ENCODE measurements at places on chromosomes 5 and 9. TPM values are rescaled to one million over a fixed set of nuclear protein-coding genes. Genes with fewer than 3 reads are reported as not detected.

DNA sequence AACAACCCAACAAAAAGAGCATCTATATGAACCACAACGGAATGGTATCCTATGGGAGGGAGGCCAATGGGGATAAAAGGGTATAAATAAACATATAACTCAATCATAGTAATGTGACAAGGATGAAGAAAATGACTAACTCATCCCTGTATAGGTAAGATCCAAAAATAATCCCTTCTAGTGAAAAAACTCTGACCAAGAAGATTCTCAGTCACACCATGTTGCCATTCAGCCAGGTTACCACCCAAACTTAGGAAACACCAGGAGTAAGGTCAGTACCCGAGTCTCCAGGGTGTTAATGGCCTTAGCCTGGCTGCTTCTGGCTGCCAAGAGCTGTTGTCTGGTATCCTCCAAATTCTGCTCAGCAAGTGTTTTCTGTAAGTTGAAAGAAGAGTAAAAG, 32.8 kb downstream of the GOLGA1 start:
- no peak overlapping the region for H3K27ac ChIP-seq
- no peak overlapping the region for H3K4me3 ChIP-seq
- no peaks in the 10 kb centered on the region for H3K4me1 ChIP-seq
- H3K27me3 ChIP-seq, result no peaks in the 10 kb centered on the region

Gene PRDM9
- total RNA-seq, result not detected

Gene PROP1
- not detected for total RNA-seq

Gene BARHL1
- not detected for total RNA-seq

Gene C9orf50
- total RNA-seq, result not detected

DNA sequence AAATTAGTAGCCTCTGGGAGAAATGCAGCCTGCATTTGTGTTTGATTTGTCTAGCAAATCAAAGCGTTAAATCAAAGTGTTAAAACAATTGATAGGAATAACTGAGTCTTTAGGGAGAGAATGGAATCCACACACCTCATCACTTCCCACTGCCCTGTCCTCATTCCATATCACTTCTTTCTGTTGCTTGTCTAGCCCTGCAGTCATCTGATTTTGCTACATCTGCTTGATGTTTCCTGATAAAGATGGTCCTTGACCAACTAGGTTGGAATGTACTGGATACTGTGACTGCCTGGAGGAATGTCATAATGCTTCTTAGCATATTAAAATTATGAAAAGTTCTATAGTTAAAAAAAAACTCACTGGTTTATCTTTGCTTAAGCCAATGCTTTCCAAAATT, 119.9 kb downstream of the DOCK2 start:
- no peak overlapping the region for H3K4me3 ChIP-seq
- DNase-seq, result no peak
- H3K27ac ChIP-seq, result no peak overlapping the region
- no peaks in the 10 kb centered on the region for H3K36me3 ChIP-seq

Gene LCN9
- total RNA-seq, result not detected

All from breast epithelium (tissue), 4 donors.